ENCODE measurements at places on chromosomes 11 and 22.

DNA sequence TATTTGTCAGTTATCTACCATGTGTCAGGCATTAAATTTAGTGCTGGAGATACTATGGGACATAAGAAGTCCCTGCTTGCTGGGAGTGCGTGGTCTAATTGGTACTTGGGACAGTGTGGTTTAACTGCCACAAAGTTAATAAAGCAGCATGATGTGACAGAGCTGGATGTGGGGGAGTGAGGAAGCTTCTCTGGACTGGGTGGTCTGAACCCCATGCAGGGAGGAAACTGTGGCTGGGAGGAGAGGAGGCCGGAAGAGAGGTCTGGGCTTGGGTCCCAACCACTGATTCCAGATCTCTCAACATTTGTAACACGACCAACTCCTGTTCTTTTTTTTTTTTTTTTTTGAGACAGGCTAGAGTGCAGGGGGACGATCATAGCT, 37.1 kb downstream of the ST3GAL4 start:
- no peak for DNase-seq

DNA sequence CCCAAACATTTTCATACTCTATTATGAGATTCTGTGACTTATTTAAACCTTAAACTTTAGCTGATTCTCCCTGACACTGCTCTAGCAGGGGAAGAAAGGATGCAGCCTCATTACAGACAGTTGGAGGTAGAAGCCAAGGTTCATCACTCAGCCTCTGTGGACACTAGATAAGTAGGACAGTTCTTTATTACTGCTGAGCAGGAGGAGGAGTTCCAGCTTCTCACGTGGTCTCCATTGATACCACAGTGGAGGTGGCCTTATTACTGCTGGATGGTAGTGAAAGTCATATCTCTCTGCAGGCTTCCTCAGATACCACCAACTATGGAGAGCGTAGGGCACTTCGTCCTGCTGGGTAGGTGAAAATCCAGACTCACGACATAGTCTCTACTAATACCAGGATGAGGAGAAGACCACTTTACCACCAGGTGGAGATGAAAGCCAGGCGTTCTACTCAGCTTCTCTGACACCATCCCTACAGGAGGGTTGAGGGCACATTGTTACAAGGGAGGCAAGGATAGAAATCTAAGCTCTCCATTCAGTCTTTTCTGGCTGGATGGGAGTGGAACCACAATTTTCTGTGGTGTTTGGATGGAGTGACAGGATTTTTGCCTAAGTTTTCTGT, 13.1 kb upstream of the ANGPTL5 start:
- no peak for DNase-seq

DNA sequence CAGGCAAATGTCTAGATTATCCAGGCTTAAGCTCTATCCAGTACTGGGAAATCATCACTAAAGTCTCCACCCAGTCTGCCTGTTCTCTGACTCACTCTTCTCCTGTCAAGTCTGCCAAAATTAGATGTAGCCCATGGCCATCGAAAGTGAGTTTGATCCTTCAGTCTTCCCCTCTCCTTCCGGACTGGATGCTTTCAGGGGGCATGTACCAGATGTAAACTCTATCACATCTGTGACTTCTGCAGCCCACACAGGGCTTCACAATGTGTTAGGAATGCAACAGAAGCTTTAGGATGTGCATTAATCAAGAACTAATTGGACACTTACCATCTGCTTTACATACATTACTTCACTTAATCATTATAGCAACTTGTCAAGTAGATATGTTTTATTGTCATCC, 12.3 kb downstream of the ME3 start:
- no peak for DNase-seq

DNA sequence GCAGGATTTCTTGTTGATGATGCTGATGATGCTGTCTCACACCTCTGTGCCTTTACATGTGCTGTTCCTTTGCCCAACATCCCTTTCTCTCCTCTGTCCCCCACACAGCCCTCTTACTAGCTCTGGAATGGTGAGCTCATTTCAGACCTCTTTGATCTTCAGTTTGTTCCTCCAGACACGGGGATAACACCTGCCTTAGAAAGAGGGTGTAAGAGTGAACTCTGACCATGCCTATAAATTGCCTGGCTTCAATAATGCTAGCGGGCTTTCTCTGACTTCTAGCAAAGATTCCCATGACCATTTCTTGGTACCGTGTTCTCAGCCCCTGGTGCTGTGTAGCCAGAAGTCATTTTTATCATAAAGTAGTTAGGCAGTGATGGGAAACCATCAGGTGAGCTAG, 55.9 kb upstream of the DRD2 start:
- no peak for DNase-seq

DNA sequence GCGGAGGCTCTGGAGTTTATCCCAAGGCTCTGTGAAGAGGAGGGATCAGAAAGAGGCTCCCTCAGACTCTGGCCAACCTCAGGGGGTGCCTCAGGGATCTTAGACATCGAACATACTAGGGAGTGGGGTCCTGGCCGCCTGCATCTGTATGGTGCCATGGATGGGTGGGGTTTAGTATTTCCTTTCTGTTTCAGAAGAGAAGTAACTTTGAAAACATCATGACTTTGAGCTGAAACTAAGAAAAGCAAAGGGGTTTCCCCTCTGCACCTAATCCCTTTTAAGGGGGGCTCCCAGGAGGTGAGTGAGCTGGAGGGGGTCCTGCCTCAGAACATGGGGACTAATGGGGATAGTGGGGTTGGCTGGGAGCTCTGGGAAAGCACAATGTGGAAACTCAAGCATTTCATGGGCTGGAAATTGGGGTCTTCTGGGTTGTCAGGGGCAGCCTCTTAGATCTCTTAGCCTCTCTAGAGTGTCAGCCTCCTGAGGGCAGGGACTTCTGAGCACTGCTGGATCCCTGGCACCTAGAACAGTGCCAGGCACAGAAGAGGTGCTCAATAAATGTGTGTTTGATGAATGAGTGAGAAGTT, 11.8 kb upstream of the SSTR3 start:
- DNase-seq, result no peak

DNA sequence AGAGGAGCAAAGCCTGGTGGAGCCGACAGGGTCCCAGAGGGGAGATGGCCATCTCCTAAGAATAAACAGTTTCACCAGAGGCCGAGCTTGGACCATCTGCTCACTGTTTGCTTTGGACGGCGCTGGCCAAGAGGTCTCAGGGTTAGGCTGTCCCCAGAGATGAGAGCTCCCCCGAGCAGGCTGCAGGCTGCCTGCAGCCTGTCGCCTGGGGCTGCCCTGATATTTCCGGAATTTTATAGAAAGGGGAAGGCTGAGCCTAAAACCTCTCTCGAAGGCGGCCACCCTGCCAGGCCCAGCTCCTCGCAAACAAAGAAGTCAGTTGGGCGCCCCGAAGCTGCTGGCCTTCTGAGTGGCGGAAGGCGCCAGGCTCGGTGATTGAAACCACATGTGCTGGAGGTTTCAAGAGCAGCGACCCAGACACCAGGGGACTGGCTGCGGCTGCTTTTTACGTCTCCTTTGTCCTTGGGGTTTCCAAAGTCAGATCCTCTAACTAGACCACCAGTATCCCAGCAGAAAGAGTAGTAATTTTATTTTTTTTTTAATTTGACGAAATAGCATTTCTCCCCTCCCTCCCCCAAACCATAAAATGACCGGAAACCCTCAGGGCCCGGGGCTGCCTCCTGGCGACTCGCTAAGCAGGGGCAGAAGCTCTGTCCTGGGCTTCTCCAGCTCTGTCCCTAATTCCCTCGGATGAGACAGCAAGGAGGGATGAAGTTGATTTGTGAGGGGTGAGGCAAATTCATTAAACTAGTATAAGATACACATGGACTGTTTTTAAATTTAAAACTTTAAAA, 57.4 kb downstream of the CLMP start:
- DNase-seq, result no peak

DNA sequence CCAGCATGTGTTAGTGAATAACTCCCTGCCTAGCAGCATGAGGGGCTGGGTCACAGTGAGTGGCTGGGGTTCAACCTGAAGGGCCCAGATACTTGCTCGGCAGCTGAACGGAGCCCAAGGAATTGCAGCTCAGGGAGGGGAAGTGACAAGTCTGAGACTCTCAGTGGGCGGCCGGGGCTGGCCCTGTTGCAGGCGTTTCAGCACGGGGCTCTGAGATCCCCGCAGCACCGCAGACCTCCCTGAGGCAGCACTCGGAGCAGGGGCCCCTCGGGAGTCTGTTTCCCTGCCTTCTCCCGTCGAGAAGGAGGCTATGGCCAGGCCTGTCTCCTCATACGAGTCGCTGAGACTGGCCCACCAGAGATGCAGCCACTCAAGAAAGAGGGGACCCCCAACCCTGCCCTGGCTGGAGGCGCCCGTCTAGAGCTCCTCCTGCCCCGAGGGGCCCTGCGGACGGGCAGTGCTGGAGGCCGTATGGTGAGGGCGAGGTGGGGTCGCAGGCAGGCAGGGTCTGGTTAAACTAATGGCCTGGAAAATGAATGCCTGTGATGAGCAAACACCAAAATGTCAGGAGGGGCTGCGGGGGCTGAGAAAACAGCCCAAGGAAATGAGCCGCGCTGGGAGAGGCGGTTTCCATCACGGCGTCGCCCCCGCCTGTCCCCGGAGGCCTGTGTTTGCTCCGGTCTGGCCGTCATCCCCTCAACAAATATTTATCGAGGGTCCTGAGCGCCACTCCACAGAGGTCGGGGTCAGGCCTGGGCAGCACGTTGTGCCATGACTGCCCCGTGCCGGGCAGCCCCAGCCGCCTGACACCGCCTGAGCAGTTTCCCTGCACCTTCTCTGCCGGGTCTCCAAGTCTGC, 9.3 kb downstream of the TSSC4 start:
- no peak for DNase-seq

DNA sequence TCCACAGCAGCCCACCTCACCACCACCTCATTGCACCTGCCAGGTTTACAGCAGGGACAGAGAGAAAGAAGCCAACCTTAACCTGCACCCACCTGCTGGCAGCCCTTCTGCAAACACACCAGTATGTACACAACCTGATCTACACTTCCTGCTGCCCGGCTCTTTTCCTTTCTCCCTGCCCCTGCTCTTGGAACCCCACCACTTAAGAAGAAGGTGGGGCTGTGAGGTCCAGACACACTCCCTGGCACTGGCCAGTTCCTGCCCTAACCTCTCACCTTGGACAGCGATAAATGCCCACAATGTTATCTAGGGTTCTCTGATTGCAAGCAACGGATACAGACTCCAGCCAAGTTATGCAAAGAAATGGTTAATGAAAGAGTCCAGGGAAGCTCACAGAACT, 10.8 kb upstream of the SLC35C1 start:
- DNase-seq, result peak; percentile 82

GRCh38 chr11:47438721-47439120, 10.2 kb downstream of the RAPSN start:
- DNase-seq, result no peak

- no peak for DNase-seq
These were observed 6.0 kb downstream of the MRPL40 start for GRCh38 chr22:19438298-19438697.

DNA sequence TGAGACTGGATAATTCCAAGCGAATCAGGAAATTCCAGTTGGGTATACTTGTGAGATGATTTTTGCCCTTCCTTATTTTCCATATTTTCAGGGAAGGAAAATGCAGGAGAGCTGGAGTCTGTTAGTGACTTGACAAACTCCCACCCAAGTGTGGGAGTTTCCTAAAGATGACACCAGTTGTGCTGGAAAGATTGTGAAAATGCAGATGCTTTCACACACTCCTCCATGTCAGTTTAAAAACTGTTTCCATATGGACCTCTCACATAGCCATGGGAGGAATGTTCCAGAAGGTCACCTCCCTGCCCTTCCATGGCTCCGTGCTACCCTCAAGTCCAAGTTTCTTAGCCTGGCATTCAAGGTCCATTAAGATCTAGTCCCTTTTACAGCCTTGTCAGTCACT, 350.7 kb upstream of the NARS2 start:
- no peak for DNase-seq

DNA sequence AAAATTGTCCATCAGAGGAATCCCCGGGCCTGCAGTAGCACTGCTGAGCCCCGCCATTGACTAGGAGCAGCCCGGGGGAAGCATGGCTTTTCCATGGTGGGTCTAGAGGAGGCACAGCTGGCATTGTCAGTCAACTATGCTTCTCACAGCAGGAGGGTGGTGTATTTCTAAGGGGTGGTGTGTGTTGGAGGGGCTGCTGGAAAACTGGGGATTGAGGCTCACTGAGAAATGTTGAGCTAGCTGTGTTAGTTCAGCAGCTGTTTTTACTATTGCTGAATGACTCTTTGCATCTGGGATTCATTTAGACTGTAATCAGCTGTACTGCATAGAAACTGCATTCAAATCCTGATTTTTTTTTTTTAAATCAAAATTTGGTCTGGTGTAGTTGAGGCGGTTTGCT, 5.6 kb downstream of the DDX10 start:
- no peak for DNase-seq

DNA sequence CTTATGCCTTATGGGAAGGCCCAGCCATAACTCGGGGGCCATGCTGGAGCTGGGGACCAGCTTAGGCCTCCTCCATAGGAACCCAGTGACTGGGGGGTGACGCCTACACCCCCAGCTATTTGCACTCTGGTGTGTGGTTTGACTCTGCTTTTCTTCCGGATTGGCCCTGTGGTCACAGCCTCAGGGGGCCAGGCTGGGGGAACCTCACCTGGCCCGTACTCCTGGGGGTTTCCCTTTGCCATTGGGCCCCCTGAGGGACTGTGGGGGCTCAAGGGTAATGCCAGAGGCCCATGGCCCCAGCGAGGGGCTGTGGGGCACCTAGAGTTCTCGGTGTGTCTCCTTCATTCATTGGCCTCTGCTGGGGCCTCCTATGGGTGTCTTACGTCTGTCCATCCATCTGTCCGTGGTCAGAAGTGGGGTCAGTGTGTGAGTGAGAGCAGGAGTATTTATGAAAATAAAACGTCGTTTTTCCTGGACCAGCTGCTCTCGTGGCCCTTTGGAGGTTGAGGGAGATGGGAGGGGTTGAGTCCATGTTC, 6.3 kb upstream of the SH3BP1 start:
- no peak for DNase-seq

DNA sequence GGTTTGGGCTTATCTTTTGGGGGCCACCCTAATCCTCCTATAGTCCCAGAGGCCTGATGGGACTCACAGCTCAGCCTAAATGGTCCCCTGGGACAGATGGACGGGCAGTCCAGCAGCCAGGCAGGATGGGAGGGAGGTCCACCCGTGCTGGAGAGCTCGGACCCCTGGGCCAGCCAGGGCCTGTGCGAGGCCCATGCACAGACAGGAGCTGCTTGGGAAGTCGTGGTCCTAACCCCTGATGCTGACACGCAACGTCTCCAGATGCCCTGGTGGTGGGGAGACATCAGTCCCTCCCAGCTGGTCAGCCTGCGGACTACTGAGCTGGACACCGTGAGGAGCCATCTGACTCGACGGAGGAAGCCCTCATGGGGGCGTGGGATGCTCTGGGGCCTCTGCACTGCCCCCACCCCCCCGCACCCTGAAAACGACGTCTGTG, 31.2 kb upstream of the MUC5AC start:
- no peak for DNase-seq

Data from NCI-H2029 treated with DMSO at 0.1 percent for 48 hours (cell line).